ENCODE measurements at places on chromosomes 7 and 10.

DNA sequence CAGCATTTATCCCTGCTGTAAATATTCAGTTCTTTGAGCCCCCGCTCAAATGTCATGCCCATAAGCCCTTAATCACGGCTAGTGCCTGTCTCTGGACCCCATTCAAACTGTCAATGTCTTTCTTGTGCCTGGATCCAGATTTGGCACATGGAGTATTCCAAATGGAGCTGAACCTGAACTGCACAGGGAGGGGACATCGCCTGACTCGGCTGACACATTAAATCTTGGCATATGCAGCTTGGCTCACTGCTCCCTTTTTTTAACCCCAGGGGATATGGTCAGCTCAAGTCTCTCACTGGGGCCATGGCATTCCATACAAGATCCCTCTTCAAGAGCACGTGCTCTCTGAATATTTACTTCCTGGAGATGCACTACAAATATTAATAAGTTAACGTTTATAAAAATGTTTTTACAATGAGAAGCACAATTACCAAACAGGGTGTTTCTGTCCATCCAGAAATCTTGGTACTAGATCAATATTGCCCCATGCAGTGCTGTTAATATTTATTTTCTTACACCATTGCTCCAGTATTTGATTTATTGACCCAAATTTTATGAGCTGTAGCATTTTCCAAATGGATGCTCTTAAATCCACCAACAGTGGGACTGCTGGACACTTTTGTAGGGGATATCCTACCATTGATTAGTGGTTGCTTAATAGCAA is 57.4 kb downstream of the FGFR2 start:
- no peak for DNase-seq

GRCh38 chr7:24328050-24328449 is 44.1 kb downstream of the NPY start:
- no peak for DNase-seq

GRCh38 chr7:24709051-24709450 is 48.2 kb downstream of the GSDME start:
- no peak for DNase-seq

DNA sequence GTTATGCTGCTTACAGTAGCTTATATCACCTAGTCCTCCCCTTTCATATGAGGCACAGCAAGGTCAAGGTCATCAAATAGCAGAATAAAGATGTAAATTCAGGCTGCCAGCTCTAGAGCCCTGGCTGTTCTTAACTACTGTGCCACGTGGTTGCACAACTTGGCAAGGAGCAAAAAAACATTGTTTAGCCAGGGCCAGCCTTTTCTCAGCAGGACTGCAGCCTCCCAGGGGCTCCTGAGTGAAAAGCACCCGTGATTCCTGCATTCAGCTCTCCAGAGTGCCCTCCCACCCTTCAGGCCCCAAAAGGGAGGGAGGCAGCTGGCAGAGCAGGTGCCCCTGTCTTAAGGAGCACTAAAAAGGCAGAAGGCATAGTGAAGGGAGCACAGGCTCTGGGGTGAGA is 31.8 kb upstream of the TM9SF3 start:
- DNase-seq: no peak

- DNase-seq: no peak
These were observed 24.8 kb upstream of the ZNF735 start for GRCh38 chr7:64182036-64182790.
